AML-193 (cell line): ENCODE measurements at places on chromosomes 1 and 21.

GRCh38 chr1:185317886-185318310 lies 855 bp upstream of the IVNS1ABP start:
- DNase-seq = peak; percentile 66

- DNase-seq = no peak
Observed at GRCh38 chr1:80593197-80593596, 1207.5 kb upstream of the ADGRL2 start.

DNA sequence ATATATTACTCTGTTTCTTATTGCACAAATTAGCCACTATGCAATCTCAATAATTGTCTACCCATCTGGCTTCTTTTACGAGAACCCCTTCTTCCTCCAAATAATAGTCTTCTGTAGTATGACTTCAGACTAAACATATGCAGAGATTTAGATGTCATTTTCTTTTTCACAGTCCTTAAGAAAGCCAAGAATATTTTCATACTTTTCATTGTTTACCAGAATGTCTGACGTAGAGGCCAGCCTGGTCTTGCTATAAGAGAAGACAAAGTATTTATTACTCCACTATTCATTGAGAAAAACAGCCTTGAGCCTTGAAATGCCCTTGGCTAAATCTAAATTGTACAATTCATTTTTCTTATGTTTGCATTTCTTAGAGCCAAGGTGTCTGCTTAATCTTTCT lies 714.9 kb upstream of the CXADR start:
- DNase-seq = no peak

- DNase-seq = no peak
Observed at GRCh38 chr1:41020654-41021053, 871 bp downstream of the SLFNL1 start.

GRCh38 chr1:11321656-11322491 lies 48.9 kb downstream of the UBIAD1 start:
- no peak for DNase-seq

- DNase-seq = peak; percentile 75
Observed at GRCh38 chr1:71494163-71494562, 413.3 kb upstream of the ZRANB2 start.

- DNase-seq = no peak
Observed at GRCh38 chr1:228041316-228041715, 34.5 kb downstream of the WNT3A start.

GRCh38 chr1:228455715-228456114 lies 31.5 kb upstream of the RNF187 start:
- DNase-seq = no peak

- no peak for DNase-seq
Observed at GRCh38 chr21:27448960-27449359, 482.1 kb upstream of the ADAMTS5 start.

- no peak for DNase-seq
Observed at GRCh38 chr1:208332774-208333126, 88.6 kb upstream of the PLXNA2 start.

GRCh38 chr1:10631811-10632593 lies 157.3 kb downstream of the PEX14 start:
- DNase-seq = no peak

DNA sequence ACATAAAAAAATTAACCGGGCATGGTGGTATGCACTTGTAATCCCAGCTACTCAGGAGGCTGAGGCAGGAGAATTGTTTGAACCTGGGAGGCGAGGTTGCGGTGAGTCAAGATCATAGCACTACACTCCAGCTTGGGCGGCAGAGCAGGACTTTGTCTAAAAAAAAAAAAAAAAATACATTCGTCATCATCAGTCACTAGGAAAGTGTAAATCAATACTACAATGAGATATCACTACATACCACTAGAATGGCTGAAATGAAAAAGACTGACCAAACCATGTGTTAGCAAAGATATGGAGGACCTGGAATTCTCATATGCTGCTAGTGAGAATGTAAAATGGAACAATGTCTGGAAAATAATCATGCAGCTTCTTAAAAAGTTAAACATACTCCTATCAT lies 9.3 kb downstream of the SPATA45 start:
- DNase-seq = no peak

DNA sequence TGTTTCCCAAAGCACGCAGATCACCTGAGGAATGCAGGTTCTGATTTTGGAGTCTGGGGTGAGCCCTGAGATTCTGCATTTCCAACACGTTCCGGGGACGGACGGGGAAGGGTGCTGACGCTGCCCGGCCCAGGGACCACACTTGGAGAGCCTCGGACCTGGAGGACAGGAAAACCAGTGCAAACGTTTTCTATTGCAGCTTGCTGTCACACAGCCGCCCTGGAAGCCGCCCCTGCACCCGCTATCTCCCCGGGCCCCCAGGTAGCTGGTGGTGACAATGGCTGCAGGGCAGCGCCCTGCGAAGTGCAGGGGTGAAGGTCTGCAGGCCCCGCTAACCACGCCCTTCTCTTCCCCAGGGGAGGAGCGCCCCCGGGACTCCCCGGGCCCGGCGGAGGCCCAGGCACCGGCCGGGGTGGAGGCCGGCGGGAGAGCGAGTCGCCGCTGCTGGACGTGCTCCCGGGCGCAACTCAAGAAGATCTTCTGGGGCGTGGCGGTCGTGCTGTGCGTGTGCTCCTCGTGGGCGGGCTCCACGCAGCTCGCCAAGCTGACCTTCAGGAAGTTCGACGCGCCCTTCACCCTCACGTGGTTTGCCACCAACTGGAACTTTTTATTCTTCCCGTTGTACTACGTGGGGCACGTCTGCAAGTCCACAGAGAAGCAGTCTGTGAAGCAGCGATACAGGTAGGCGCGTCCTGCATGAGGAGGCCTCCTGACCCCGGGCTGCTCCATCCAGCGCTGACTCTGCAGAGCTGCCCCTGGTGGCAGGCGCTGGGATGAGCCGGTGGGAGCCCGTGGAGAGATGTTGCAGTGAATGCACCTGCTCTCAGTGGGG lies 142.0 kb upstream of the COA6 start:
- no peak for DNase-seq

DNA sequence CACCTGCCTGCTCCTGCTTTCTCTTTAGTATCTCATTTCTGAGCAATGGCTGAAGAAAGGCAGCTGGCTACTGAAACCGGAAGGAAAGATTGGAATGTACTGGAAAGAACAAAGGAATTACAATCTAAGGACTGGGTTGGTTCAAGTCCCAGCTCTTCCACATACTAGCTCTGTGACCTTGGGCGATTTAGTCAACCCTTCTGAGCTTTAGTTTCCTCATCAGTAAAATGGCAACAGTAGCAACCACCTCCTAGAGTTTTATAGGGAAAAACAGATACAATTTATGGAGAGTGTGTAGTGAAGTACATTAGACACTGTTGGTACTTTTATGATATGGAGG lies 158.8 kb downstream of the KAZN start:
- DNase-seq = no peak

DNA sequence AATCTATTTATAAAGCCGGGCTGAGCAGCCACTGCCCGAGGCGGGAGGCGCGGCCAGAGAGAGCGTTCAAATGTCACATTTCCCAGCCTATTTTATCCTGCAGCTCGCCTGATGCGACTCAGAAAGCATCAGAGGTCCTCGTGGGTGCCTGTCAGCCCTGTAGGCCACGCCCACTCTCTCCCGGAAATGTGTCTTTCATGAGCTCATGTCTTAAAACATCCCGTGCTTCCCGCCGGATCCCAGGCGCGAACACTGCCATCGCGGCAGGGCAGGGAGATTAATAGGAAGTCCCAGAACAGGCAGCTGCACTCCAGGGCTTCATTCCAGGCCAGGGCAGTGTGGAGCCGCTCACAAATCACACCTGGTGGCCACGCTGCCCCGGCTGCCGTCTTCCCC lies 117.5 kb downstream of the PRDM16 start:
- DNase-seq = no peak

- no peak for DNase-seq
Observed at GRCh38 chr1:62417351-62417999, 19.4 kb upstream of the USP1 start.

- DNase-seq = peak; percentile 32
Observed at GRCh38 chr1:28853093-28853742, 41.2 kb downstream of the OPRD1 start.

- no peak for DNase-seq
Observed at GRCh38 chr21:46366561-46366960, 42.6 kb downstream of the PCNT start.

DNA sequence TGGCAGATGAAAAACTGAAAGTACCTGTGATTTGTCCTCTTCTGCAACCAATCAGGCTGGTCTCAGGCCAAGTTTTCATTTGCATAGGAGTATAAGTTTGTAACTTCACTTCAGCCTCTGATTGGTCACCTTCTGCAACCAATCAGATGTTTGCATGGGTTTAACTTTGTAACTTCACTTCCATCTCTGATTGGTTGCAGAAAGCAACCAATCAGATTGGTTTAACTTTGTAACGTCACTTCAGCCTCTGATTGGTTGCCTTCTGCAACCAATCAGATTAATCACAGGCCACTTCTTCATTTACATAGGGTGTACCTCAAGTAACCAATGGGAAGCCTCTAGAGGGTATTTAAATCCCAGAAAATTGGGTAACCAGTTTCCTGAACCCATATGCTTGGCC lies 18.9 kb upstream of the TUT4 start:
- DNase-seq = no peak

- DNase-seq = no peak
Observed at GRCh38 chr1:75587692-75588091, 23.2 kb downstream of the SLC44A5 start.

GRCh38 chr1:160879056-160879455 lies 5.9 kb downstream of the ITLN1 start:
- DNase-seq = no peak

GRCh38 chr1:25906644-25907300 lies 553 bp upstream of the STMN1 start:
- DNase-seq = no peak

DNA sequence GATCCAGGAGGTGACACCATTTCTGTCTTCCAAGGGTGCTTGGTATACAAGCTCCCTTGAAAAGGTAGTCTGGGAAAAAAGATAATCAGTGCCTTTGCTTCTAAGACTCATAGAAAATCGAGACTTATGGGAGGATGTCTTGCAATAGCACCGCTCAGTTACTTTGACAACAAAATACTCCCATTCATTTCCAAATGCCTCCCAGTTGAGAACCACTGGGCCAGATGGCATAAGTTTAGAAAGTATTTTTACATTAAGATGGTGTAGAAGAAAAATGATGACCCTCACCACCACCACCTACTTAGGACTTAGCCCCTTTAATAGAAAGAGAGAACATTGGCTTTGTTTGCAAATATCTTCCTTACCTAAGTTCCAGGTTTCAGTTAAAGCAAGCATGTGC lies 4.6 kb downstream of the TRMT13 start:
- no peak for DNase-seq

- DNase-seq = no peak
Observed at GRCh38 chr1:154104433-154105082, 50.3 kb downstream of the NUP210L start.

GRCh38 chr1:67683316-67683715 lies 1.7 kb upstream of the GADD45A start:
- DNase-seq = peak; percentile 3

DNA sequence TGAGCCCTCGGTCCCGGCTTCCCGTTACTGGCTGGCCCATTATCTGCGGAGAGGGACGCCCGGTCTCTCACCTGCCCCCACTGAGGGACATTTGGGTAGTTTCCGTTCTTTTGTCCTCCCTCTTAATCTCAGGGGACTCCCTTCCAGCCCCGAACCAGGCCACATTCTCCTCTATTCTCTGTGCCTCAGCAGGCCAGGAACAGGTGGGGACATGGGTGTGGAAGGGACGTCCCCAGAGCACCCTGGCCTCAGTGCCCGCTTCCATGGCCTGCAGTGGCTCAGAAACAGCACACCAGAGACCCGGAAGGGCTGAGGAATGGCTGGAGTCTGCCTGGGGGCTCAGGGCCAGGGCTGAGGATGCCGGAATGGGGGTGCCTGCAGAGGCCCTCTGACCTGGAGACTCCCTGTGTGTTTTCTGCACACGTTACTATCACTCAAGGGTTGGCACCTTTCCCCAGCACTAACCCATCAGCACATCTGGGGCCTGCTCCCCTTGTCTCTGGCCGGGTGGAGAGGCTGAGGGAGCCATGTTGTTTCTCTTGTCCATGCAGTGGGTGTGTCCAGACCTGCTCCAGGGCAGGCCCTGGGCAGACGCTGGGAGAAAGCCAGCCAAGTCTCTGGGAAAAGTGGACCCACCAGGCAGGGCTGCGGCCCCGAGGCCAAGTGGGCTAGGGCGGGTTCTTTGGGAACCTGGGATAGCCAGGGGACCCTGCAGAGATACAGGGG lies 10.0 kb upstream of the DNMT3L start:
- no peak for DNase-seq

DNA sequence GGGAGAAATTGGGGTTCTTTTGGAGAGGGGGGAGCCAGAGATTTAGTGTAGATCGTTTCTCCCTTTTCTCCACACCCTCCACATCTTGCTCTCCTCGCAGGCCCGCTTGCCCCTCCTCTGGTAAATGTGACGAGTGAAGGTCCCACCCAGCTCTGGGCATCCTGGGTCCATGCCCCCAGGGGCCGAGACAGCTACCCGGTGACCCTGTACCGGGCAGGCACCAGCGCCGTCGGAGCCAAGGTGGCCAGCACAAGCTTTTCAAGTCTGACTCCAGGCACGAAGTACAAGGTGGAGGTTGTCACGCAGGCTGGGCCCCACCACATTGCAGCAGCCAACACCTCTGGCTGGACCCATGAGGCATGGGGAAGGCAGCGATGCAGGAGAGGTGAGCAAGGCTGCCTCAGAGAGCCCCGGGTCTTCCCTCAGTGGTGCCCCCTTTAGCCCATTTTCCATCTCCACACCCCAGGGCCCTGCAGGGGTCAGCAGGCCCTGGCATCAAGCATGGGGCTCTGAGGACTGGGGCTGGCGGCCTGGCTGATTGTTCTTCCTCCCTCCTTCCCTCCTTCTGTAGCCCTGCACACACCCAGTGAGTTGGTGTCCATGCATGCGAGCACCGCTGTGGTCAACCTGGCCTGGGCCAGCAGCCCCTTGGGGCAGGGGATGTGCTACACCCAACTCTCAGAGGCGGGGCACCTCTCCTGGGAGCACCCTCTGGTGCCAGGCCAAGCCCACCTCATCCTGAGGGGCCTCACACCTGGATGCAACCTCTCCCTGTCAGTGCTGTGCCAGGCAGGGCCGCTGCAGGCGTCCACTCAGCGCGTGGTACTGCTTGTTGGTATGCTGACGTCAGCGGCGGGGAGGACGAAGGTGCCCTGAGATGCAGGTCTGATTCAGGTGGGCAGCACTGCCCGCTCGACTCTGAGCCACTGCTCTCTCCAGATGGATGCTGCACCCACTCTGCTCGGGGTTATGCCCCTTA lies 16.4 kb upstream of the LGR6 start:
- DNase-seq = no peak

DNA sequence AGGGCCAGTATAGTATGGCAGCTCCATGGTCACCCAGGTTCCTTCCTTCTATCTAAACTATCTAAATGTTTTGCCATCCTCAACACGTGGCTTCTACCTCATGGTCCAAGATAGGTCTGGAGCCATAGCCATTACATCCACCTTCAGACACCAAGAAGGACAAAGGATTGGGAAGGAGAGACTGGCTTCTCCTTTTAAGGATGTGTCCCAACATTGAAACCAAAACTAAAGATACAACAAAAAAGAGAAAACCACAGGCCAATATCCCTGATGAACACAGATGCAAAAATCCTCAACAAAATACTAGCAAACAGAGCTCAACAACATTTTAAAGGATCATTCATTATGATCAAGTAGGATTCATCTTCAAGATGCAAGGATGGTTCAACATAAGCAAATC lies 24.8 kb downstream of the HSD11B1 start:
- no peak for DNase-seq
